Gastrocnemius medialis (tissue), 4 donors: ENCODE measurements at places on chromosomes 7 and 10. TPM values are rescaled to one million over a fixed set of nuclear protein-coding genes. Genes with fewer than 3 reads are reported as not detected.

DNA sequence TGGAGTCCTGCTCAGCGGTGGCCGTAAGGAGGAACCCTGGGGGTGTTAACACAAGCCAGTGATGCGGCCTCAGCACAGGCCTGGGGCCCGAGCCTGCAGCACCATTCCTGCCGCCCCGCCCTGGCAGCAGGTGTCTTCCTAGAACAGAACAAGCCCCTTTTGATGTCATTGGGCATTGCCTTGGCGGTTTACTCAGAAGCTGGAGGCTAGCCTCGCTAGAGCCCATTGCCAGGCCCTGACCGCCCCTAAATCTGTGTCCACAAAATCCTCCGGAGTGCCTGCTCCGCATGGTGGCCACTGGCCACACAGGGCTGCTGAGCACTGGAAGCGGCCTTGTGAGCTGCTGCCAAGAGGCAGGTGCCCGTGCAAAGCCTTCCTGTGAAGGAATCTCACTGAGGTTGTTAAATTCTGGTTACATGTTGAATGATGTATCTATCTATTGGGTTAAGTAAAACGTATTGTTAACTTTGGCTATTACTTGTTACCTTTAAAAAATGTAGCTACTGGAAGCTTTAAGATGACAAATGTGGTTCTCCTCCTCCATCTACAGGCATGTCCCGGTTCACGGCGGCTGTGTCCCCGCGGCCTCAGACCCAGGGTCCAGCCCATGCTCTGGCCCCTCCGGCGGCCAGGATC lies 1.2 kb upstream of the INPP5A start:
- H3K4me1 ChIP-seq: peaks cover 45% of the 10 kb centered on the region
- H3K27me3 ChIP-seq: no peaks in the 10 kb centered on the region
- peak overlapping the region; percentile 94 for H3K27ac ChIP-seq
- no peaks in the 10 kb centered on the region for H3K36me3 ChIP-seq

- H3K4me3 ChIP-seq: no peak overlapping the region
- no peaks in the 10 kb centered on the region for H3K27me3 ChIP-seq
- H3K36me3 ChIP-seq: no peaks in the 10 kb centered on the region
- no peak for DNase-seq
Observed at GRCh38 chr10:60645980-60646379, 132.3 kb upstream of the CDK1 start.

DNA sequence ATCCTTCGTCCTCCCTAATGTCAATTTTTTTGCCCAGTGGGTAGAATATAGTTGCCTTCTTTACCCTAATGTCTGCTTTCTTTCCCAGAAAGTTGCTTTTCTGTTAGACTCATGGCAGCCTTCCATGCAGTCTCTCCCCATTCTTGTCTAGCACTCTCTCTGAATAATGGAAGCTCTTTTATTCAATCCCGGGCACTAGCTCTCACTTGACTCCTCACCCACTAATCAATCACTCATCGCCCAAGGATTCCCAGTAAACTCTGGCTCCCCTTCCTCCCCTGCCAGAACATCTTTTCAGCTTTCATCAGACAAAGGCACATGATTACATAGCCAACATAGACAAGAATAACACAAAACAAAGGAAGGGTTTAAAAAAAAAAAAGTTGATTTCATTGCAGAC lies 100.2 kb upstream of the RELN start:
- no peak overlapping the region for H3K27ac ChIP-seq
- no peaks in the 10 kb centered on the region for H3K27me3 ChIP-seq
- no peak for DNase-seq
- H3K4me1 ChIP-seq: no peaks in the 10 kb centered on the region

PRPF18 gene
- total RNA-seq: 21.3 TPM

TMEM139 gene
- total RNA-seq: not detected

DNA sequence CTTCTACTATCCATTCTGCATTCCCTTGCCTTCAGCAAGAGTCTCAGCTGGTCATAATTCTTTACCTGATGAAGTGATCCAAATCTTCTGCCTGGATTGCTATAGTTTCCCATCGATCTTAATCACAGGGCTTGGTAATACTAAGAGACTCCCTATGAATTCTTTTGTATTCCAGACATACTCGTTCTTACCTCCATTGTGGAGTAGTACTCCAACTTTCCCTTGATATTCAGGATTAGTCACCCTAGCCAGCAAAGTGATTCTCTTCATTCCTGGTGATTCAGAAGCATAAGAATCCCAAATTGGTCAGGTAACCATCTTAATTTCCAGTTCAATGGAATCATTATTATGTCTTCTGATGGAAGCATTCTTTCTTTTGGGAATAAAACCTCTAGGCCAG lies 96.7 kb downstream of the TWIST1 start:
- H3K27ac ChIP-seq: no peak overlapping the region
- H3K4me1 ChIP-seq: no peaks in the 10 kb centered on the region
- H3K27me3 ChIP-seq: no peaks in the 10 kb centered on the region

PIK3CG gene
- 0.97 TPM for total RNA-seq

AZGP1 gene
- 4.2 TPM for total RNA-seq

DNA sequence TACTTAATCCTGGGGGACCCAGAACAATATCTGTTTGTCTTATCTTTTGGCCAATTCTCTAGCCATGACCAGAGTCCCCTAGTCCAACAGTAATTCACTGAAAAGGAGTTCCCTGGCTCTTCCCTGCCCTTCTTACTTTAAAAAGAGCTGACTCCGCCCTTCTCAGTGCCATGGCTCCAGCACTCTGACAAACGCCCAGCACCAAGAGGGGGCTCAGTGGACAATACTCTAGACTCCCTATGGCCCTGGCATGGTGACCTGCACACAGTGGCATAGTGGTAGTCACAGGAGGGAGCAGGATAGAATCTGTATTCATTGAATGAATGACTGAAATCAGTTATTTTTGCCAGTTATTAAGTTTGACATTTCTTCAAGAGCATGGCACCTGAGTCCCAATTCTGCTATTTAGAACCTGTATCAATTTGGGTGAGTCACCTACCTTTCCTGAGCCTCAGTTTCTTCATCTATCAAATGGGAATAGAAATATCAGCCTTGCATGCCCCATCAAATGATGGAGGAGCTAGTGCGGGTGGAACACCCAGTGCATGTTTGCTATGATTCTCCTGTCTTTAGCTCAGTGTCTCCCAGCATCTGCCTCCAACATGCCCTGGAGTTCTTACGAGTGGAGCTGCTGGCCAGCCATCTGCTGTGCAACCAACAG lies 69.4 kb downstream of the CLEC2L start:
- no peak overlapping the region for H3K4me3 ChIP-seq
- DNase-seq: no peak
- H3K36me3 ChIP-seq: no peaks in the 10 kb centered on the region
- no peaks in the 10 kb centered on the region for H3K27me3 ChIP-seq
- H3K27ac ChIP-seq: no peak overlapping the region

MYH16 gene
- total RNA-seq: not detected

DNA sequence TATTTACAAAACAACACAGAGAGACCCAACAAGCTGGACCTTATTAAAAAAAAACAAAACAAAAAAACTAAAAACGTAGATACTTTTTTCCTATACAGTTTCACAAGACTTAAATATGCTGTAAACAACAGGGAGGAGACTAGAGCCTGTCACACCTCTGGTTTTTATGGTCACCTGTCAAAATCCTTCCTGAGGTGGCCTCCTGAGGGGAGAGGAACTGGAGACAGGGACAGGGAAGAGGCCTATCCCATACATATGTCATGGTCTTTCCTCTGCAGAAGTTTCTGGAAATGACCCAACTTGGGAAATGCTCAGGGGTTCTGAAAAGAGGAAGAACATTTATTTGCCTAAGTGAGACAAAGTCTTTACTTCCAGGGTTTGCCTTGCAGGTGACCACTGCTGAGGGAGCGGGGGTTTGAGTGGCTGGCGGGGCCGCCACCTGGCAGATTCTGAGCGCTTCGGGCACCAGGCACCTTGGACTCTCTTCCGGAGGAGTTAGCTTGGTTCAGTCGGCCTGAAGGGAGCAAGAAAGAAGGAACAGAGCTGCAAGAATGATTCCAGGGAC lies 18.3 kb downstream of the CPA1 start:
- no peaks in the 10 kb centered on the region for H3K27me3 ChIP-seq
- H3K36me3 ChIP-seq: no peaks in the 10 kb centered on the region
- no peaks in the 10 kb centered on the region for H3K4me1 ChIP-seq
- H3K27ac ChIP-seq: no peak overlapping the region

DNA sequence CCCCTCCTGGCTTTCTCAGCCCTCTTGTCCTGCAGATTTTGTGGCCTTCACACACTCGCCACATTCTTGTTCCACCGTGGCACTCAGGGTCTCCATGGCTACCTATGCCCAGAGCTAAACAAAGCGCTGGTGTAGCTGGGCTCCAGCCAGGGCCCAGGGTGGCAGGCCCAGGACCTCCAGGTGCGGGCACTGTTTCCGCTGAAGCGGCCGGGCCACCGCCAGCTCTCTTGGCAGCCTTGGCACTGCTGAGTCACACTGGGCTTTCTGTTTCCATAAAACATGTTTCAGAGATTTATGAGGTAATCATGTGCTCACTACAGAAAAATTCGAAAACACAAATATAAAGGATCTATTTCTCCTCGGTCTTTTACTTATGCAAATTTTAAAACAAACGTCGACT lies 51.3 kb downstream of the AOC1 start:
- no peak overlapping the region for H3K27ac ChIP-seq
- no peaks in the 10 kb centered on the region for H3K36me3 ChIP-seq
- peaks cover 3% of the 10 kb centered on the region for H3K27me3 ChIP-seq
- no peak for DNase-seq
- H3K4me3 ChIP-seq: no peak overlapping the region
- H3K4me1 ChIP-seq: peaks cover 7% of the 10 kb centered on the region

GRCh38 chr7:83143107-83143506 lies 19.6 kb downstream of the PCLO start:
- H3K27ac ChIP-seq: no peak overlapping the region
- no peak overlapping the region for H3K4me3 ChIP-seq
- no peaks in the 10 kb centered on the region for H3K36me3 ChIP-seq
- no peaks in the 10 kb centered on the region for H3K4me1 ChIP-seq
- DNase-seq: no peak

DNA sequence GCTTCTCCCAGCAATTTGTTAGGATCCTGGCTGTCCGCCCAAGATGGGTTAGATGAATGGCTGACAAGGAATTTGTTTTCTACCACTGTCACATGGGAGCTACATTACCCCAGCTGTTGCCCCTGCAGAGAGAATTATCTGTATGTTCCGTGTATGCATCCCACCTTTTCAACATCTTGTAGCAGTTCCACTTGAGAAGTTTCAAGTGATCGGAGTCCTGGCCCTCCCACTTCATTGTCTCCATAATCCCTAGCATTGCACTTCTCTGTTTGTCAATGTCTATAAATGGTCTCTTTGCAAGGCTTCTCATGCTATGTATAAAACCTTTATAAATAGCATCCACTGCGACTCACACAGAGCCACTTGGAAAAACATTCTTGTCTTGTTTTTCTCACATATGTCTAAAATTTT lies 972.5 kb downstream of the CNTNAP2 start:
- no peaks in the 10 kb centered on the region for H3K27me3 ChIP-seq
- H3K36me3 ChIP-seq: no peaks in the 10 kb centered on the region

DNA sequence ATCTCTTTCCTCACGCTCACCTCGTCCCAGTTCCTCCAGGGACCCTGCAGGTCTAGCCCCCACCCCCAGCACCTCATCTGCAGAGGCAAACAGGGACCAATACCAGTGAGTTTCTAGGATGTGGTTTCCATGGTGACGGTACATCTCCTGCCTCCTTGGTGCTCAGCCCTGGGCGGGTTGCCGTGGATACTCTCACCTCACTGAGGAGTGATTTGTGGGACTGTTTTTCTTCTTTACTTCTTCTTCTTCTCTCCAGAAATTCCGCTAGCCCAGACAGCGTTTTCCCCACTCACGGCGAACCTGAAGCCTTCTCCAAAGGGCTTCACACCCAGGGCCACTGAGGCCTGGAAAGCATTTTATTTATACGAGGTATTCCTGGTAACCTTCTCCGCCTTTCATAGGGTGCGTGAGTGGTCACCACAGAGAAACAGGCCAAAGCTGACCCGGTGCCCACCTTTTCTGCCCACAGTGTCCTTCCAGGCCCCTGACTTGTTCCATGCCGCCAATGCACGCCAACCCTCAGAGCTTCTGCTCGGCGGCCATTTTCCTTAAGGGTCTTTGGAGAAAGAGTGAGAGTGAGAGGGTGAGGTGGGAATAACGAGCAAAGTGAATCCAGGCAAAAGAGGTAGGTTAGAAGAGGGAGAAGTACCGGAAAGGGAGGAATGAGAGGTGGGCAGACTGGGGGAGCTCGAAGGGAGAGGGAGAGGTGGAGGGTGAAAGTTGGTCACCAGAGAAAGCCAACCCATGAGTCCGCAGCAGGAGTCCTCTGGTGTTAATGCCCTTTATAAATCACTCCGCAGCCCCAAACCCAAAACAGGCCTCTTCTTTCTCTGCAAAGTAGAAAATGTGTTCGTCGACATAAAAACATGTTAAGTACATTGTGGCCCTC lies 15.5 kb downstream of the FAM241B start:
- no peak overlapping the region for H3K4me3 ChIP-seq
- no peaks in the 10 kb centered on the region for H3K36me3 ChIP-seq
- no peaks in the 10 kb centered on the region for H3K4me1 ChIP-seq
- H3K27ac ChIP-seq: no peak overlapping the region
- no peak for DNase-seq

FGL2 gene
- 5.8 TPM for total RNA-seq

DRGX gene
- not detected for total RNA-seq

TRIL gene
- 1.2 TPM for total RNA-seq

NEUROG3 gene
- total RNA-seq: not detected

GRCh38 chr10:81898518-81898917 lies 23.5 kb downstream of the NRG3 start:
- H3K4me3 ChIP-seq: no peak overlapping the region
- H3K4me1 ChIP-seq: no peaks in the 10 kb centered on the region
- no peaks in the 10 kb centered on the region for H3K36me3 ChIP-seq
- no peaks in the 10 kb centered on the region for H3K27me3 ChIP-seq

DNA sequence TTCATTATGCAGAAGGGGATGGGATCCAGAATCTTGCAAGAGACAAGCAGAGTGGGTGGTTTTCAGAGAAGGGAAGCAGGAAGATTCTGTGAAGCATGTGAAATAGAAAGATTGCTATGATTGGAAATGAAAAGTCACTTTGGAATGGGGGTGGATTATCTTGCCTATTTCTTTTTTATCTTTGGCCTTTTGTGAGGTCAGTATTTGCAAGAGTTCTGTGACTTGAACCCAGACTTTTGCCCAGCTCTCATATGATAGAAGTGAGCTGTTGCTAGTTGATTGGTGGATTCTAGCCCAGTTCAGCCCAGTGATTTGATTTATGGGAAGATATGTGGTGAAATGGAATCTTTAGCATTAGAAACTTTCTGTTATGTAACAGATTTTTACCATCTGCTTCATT lies 17.1 kb downstream of the ENTPD7 start:
- peaks cover 3% of the 10 kb centered on the region for H3K4me1 ChIP-seq
- no peak for DNase-seq
- H3K27me3 ChIP-seq: no peaks in the 10 kb centered on the region
- no peaks in the 10 kb centered on the region for H3K36me3 ChIP-seq
- H3K27ac ChIP-seq: no peak overlapping the region
- no peak overlapping the region for H3K4me3 ChIP-seq

FKBP9 gene
- total RNA-seq: 32.1 TPM

GRCh38 chr10:1377740-1378397 lies 321.7 kb downstream of the WDR37 start:
- H3K4me3 ChIP-seq: no peak overlapping the region
- H3K27ac ChIP-seq: no peak overlapping the region
- H3K4me1 ChIP-seq: no peaks in the 10 kb centered on the region
- no peaks in the 10 kb centered on the region for H3K36me3 ChIP-seq
- DNase-seq: no peak
- peaks cover 13% of the 10 kb centered on the region for H3K27me3 ChIP-seq

GRCh38 chr7:29891766-29892165 lies 85.5 kb downstream of the WIPF3 start:
- no peaks in the 10 kb centered on the region for H3K36me3 ChIP-seq
- no peak overlapping the region for H3K4me3 ChIP-seq
- H3K27ac ChIP-seq: no peak overlapping the region
- no peak for DNase-seq

- DNase-seq: no peak
- no peak overlapping the region for H3K27ac ChIP-seq
- peak overlapping the region; percentile 21 for H3K4me3 ChIP-seq
- H3K4me1 ChIP-seq: no peaks in the 10 kb centered on the region
- no peaks in the 10 kb centered on the region for H3K36me3 ChIP-seq
Observed at GRCh38 chr7:132614428-132615318, 38.4 kb upstream of the PLXNA4 start.
